ENCODE measurements at places on chromosomes 5 and 9.

- DNase-seq = no peak
These were observed 12.1 kb downstream of the SLC22A5 start for GRCh38 chr5:132381614-132382013.

GRCh38 chr9:13358128-13358527 lies 78.6 kb upstream of the MPDZ start:
- DNase-seq = no peak

DNA sequence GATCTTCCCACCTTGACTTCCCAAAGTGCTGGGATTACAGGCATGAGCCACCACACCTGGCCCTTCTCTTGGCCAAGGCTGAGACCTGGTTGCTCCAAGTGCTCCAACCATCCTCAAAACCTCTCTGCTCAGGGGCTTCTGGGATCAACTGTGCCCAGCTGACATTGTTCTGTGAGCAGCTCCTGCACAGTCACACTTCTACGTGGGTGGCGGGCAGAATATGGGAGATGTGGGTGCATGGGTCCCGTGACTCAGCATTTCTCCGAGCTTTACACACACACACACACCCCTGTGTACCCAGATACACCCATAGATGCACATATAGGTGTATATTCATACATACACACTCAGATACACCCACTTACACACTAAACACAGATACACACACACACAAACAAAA lies 10.5 kb upstream of the MYORG start:
- DNase-seq = no peak

GRCh38 chr5:137696481-137696880 lies 39.4 kb downstream of the KLHL3 start:
- DNase-seq = no peak

GRCh38 chr5:146645342-146645741 lies 129.4 kb upstream of the GPR151 start:
- no peak for DNase-seq

DNA sequence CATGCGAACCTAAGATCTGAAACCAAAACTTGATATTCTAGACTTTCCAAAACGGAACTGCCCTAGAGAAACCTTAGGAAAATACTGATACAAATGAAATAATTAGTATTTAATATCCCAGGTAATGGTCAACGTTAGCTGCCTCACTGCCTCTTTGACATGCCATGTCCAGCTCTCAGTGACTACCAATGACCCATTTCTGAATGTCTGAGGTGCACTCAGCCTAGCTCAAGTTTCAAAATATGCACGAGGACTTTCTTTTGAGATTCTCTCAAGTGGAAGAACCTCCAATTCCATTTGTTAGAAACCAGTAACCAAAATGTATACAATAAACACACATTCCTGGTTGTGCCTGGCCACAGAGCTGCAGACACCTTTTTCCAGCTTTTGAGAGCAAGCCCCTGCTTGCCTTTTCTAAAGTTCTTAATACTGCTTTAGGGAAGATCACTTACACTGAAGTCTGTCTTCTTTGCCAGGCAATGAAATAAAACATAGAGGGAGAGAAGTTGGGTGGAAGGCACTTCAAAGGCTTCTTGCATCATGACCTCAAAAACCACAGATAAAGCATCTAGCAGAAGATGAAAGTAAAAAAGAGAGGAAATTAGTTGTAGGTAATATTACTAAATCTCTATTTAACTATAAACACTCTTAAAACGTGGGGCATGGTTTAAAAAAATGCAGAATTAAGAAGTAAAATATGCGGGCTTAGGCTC lies 87.9 kb downstream of the MRPS27 start:
- DNase-seq = no peak

- no peak for DNase-seq
These were observed 582.3 kb downstream of the CAAP1 start for GRCh38 chr9:26310294-26310693.

DNA sequence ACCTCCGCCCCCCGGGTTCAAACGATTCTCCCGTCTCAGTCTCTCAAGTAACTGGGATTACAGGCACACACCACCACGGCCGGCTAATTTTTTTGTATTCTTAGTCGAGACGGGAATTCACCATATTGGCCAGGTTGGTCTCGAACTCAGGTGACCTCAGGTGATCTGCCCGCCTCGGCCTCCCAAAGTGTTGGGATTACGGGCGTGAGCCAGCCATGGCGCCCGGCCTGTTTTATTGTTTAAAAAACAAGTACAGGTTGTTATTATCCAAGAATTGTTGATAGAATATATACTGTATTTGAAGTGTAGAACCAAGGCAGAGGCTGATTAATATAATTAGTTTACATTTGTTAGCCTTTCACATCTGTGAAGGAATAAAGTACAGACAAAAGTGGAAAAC lies 8.9 kb downstream of the PARP8 start:
- DNase-seq = no peak

DNA sequence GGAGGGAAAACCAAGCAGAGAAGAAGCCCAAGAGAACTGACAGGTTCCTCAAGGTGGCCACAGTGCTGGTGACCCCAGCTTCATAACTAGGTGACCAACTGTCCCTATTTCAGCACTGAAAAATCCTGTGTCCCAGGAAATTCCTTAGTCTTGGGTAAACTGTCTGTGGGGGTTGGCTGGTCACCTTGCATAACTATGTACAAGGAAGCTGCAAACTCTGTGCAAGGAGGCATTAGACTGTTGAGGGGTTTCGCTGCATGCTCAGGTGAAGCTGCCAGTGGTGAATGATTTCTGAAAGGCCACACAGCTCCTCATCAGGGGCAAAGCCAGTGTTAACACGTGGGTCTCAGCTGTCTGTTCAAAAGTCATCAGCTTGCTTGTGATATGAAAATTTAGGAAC lies 36.9 kb downstream of the PCSK5 start:
- DNase-seq = no peak

- DNase-seq = no peak
These were observed 61.9 kb upstream of the MEGF10 start for GRCh38 chr5:127228540-127229184.

GRCh38 chr5:99651298-99651697 lies 722.5 kb upstream of the CHD1 start:
- DNase-seq = no peak

- no peak for DNase-seq
These were observed 303.8 kb downstream of the EDIL3 start for GRCh38 chr5:84080908-84081307.

- DNase-seq = no peak
These were observed 9.9 kb upstream of the ANGPTL2 start for GRCh38 chr9:127132375-127132774.

- DNase-seq = no peak
These were observed 121.6 kb upstream of the LIFR start for GRCh38 chr5:38678076-38678475.

GRCh38 chr9:78091731-78092130 lies 60.1 kb upstream of the GNAQ start:
- DNase-seq = no peak

GRCh38 chr9:93009337-93010015 lies 49.0 kb upstream of the SUSD3 start:
- no peak for DNase-seq

DNA sequence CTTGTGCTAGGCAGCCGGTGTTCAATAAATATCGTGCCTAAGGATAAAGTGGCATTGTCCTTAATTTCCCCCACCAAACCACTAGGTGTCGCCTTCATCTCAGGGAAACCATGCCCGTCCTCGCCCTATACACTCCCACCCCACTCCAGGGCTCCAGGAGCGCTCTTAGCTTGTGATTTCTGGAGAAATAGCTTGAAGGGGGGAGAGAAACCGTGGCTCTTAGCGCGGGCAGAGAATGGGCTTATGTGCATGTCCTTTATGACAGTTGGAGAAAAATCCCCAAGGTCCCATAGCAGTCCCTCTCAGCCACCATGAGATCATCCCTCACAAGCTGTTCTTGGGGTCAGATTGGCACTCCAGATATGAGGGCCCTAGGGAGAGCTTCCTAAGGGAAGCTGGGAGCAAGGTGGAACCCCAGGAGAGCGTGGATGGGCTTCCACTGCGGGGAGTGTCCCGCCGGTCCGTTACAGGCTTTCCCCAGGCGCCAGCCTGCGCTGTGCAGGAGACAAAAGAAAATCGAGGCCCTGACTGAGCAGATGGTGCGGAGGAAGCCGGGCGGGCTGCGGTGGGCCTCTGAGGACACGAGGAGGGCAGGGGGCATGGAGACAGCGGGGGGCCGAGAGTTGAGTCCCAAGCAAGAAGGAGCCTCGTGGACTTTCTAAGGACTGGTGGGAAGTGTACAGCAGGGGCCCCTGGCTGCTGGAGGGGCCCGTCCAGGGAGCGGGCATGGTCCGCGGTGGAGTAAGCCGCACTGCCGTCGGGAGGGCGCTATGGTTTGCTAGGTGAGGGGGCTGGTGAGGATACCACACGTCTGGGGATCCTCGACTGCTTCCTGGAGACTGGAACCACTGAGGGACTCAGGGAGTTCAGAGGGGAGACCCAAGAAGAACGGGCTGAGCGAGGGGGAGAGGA lies 750 bp upstream of the NPR2 start:
- DNase-seq = no peak

DNA sequence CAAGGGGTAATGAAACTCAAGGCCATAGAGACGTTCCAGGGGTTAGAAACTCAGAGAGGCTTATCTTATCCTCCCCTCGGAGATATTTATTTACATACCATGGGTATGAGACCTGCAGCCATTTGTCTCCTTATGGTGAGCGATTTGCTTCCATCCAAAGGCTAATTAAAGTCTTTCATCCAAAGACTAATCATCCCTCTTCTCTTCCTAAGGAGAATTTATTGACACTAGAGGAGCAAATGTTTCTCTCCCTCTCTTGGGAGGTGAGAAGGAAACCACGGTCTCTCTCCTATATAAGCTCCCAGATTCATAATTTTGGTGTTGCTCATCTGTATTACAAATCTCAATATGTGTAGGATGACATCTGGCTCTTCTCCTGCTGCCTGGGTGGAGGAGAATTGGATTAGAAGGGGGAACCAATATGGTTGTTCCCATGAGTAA lies 31.0 kb upstream of the RPS23 start:
- no peak for DNase-seq
